Cortex of kidney (tissue), 1 donor: ENCODE measurements at places on chromosomes 12 and 14.

GRCh38 chr12:42946871-42947381, 357.4 kb upstream of the PRICKLE1 start:
- DNase-seq, result no peak

DNA sequence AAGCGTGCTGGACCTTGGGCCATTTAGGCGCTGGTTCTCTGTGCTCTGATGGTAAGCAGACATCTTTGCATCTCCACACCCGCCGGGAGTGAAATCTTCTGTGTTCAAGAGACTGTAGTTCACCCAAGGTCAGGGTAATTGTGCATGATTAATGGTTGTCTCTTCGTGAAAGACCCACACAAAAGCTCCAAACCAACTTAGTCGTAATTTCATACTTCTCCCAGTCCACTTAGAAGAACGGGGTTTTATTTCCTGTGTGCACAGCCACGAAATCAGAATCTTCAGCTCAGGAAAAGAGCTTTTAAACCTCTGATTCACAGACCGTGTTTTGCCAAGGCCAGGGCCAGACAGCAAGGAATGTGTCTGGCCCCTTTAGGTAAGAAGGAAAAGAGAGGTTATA, 640.9 kb downstream of the MED13L start:
- no peak for DNase-seq

DNA sequence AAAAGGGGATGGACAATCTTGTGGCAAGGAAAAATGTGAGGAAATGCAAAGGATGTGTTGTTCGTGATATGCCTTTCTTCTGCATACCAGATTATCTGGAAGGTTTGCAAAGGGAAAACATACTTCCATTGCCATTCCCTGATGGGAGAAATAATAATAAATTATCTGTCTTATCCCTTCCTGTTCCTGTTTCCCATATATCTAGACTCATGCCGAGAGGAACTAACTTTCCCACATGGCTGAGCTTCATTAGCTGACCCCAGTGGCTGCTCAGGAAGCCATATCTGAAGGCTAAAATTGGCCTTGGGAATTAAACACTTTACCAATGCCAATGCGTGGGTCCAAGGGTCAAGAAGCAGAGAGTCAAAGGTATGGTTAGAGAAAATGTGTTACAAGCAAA, 439.8 kb downstream of the MDGA2 start:
- DNase-seq, result no peak

DNA sequence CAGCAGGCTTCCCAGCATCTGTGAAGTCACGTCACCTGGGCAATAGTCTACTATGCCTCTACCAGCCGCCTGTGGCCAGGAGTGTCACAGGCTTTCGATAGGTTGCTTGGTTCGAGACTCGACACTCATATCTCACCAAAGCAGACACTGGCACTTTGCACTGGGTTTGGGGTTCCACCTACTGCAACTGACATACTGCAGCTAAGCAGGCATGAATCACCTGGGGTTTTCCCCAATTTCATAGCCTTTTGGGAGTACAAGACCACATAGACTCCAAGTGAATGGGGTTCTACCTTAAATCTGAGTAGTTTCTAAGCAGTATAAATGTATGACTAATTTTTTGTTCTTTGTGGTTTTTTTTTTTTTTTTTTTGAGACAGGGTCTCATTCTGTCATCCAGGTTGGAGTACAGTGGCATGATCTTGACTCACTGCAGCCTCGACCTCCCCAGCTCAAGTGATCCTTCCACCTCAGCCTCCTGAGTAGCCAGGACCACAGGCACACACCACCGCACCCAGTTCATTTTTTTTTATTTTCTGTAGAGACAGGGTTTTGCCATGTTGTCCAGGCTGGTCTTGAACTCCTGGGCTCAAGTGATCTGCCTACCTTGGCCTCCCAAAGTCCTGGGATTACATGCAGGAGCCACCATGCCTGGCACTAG, 32.1 kb downstream of the DMAC2L start:
- no peak for DNase-seq

GRCh38 chr12:74551291-74551690, 13.7 kb downstream of the ATXN7L3B start:
- no peak for DNase-seq

DNA sequence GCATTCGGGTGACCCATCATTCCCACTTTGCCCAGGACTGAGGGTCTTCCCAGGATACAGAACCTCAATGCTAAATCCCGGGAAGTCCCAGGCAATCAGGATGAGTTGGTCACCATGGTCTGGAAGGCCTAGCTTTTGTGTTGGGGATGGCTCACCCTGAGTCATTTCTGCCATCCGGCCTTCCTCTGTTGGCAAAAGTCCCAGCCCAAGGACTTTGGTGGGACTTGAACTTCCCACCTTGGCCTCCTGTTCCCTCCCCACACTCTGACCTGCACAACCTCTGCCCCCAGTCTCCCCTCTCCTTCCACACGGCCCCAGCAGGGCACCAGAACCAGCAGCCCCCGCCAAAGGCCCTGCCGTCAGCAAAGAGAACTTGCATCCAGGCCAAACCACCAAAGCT, 24.6 kb upstream of the NCOR2 start:
- no peak for DNase-seq

GRCh38 chr12:132423820-132424645, 65.9 kb upstream of the FBRSL1 start:
- DNase-seq, result no peak

DNA sequence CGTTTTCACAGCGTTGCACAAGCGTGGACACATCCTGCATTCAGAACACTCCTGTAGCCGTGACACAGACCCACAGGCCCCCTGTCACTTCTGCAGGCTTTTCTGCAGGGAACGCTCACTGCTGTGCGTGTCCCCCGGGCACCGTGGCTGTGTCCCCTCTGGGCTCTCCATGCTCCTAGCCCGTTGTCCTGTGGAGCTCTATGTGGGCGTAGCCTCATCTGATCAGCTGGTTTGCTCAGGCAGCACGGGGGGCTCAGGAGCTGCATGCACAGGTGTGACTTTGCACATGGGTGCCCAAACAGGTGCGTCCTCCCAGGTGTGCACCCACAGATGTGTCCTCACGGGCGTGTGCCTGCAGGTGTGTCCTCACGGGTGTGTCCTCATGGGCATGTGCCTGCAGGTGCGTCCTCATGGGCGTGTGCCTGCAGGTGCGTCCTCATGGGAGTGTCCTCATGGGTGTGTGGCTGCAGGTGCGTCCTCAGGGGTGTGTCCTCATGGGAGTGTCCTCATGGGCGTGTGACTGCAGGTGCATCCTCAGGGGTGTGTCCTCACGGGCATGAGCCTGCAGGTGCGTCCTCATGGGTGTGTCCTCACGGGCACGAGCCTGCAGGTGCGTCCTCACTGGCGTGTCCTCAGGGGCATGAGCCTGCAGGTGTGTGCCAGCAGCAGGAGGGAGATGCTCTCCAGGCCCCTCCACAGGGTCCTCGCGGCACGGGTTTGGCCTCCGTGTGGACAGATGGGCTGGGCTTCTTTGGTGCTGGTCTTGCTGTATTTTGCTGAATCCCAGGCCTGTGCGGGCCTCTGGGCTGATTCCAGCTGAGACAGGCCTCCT, 17.5 kb downstream of the MTA1 start:
- DNase-seq, result no peak

- no peak for DNase-seq
Measured at GRCh38 chr12:71581206-71581605, 82.4 kb downstream of the ZFC3H1 start.

GRCh38 chr12:89733579-89734201, 25.1 kb upstream of the ATP2B1 start:
- no peak for DNase-seq

DNA sequence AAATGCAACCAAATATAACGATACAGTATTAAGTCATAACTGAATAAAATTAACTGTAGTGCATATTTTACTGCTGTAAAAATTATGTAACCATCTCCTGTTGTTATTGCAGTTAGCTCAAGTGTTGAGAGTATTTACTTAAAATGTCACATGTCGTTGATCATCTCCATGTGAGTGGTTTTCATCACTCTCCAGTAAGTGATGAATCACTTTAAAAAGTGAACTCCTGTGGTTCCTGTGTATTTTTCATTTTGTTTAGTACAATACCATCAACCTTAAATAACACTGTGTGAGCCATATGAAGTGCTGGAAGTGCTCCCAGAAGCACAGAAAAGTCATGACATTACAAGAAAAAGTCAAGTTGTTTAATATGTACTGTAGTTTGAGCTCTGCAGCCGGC, 104.7 kb upstream of the SLCO1B1 start:
- no peak for DNase-seq

DNA sequence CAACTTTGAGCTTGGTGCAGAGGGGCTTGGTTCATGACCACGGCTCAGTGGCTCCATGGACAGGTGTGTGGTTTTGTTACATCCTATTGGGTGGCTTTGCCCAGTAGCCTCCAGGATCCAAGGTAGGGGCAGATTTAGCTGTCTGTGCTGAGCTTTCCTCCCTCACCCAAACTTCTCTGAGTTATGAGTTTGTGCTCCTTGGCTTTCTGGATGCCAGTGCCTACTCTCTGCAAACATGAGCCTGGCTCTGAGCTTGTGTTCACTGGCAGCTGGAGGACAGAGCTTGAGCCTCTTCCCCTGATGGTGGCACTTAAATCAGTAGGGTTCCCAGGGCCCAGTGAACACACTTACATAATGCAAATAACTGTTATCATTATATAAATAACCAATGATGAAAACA, 45.3 kb upstream of the HECTD1 start:
- DNase-seq, result no peak

- no peak for DNase-seq
Measured at GRCh38 chr12:6367065-6367968, 8.0 kb downstream of the SCNN1A start.

DNA sequence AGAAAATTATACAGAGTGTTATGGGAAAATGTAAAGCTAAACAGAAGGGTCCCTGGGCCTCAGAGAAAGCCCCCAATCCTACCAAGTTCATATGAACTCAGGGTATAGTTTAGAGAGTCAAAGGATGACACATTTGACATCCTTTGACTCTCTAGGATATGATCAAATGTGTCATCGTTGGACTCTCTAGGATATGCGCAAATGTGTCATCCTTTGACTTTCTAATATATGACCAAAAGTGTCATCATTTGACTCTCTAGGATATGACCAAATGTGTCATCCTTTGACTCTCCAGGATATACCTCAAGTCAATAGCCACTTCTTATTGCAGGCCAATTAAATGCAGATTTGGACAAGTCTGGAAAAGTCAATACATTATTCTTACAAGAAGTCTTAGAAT, 204.8 kb upstream of the IGF1 start:
- DNase-seq, result no peak

GRCh38 chr14:99522457-99522891, 41.3 kb downstream of the CCNK start:
- DNase-seq, result no peak

- no peak for DNase-seq
Measured at GRCh38 chr12:174124-174523, 39.8 kb downstream of the SLC6A12 start.

DNA sequence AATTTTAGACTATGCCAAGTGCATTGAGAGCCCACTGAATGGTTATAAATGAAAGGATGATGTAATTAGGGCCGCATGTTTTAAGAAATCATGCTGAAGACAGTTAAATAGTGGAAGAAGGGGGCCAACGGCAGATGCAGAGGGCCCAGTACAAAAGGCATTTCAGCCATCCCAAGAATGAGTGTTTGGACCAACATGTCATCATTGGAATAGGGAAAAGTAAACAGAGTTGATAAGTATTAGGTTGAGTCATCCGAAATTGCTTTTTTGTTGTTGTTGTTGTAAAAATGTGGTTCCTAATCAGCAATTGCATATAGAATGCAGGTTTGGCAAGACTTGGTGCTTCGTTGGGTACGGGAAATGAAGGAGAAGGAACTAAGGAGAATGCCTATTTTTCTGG, 29.5 kb downstream of the BMP4 start:
- DNase-seq, result no peak

- no peak for DNase-seq
Measured at GRCh38 chr12:70842136-70842535, 78.4 kb downstream of the PTPRR start.

GRCh38 chr12:75599061-75599460, 87.7 kb upstream of the KRR1 start:
- no peak for DNase-seq

DNA sequence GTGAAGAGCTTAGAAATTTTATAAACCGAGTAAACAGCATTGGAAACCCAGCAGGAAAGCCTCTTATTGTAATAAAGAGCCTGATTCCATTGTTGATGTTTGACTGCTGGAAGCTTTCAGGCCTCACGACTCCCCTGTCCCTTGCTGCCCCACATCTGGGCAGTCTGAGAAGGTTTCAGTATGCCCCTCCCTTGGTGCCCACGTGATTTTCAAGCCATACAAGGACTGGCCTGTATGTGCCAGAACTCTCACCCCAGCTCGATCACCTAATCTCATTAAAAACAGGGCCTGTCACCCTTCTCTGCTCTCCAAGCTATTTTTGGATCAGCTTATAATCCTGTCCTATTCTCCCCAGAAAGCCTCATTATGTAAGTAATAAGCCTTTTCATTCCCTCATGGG, 7.5 kb upstream of the PYROXD1 start:
- DNase-seq, result no peak

GRCh38 chr12:108616941-108617858, 16.5 kb downstream of the SELPLG start:
- DNase-seq, result no peak

- DNase-seq, result no peak
Measured at GRCh38 chr12:80195737-80196136, 96.4 kb downstream of the OTOGL start.

DNA sequence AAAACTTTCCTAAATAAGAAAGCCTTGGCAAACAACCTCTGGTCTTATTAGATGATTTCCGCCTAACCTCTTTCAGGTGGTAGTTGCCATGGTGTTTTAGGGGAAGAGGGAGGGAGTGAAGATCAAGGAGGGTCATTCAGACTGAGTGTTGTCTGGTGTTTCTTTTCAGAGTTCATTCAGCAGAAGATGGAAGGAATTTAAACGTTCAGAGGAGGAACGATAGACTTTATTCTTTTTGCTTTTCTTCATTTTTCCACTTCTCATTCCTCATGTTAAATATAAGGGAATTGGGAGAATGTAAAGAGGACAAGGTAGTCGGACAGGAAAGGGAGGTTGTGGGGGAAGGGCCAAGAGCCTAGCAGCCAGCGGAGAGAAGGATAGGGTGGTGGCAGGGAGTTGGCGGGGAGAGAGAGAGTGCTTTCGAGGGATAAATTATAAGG, 17.4 kb upstream of the SALL2 start:
- DNase-seq, result no peak

GRCh38 chr14:75267141-75267721, 11.4 kb upstream of the FOS start:
- DNase-seq, result no peak

DNA sequence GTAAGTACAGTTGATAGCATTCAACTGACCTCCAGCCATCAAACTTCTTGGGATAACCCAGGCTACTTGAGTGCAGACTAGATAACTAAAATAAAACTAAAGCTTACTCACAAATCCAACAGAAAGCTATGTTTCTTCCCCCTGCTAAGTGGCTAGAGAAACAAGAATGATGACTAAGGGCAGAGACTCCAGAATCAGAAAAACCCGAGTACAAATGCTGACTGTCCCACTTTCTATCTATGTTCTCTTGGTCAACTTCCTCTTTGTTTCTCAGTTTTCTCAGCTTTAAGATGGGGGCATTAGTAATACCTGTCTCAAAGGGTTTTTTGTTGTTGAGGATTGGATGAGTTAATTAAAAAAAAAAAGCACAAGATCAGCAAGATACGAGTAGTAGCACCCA, 6.1 kb upstream of the NUAK1 start:
- no peak for DNase-seq

- DNase-seq, result no peak
Measured at GRCh38 chr12:30134229-30134628, 350.5 kb upstream of the TMTC1 start.
